ENCODE measurements at places on chromosomes 5 and 9.

DNA sequence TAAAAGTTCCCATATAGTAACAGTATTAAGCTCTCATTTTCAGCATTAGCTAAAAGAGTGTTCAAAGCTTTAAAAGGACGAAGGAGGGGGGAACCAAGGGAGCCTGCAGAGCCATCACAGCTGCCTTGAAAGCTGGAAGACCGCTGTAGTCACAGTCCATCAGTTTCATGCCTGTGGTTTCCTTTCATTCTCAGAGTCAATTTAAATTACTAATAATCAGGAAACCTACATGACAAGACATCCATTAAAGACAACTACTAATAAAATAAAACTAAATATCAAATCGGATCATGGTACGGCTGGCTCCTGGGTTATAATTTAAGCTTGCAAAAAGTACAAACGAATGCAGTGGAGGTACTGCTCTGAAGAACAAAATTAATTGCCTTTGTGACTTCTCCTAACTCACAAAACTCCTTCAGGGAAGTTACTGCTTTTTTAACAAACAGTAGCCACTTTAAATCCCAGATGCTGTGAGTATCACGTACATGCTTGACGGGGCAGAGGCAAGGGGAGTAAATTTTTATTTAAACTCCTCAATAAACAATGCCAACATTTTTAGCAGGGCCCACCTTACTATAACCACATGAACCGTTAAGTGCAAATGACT lies 213.5 kb downstream of the DENND1A start:
- no peak for DNase-seq

- no peak for DNase-seq
These were observed 186.8 kb downstream of the PALM2AKAP2 start for GRCh38 chr9:109966643-109967368.

- DNase-seq, result no peak
These were observed 406.0 kb downstream of the HINT1 start for GRCh38 chr5:130759061-130759460.

- DNase-seq, result no peak
These were observed 9.7 kb downstream of the PCDH1 start for GRCh38 chr5:141868541-141868940.

DNA sequence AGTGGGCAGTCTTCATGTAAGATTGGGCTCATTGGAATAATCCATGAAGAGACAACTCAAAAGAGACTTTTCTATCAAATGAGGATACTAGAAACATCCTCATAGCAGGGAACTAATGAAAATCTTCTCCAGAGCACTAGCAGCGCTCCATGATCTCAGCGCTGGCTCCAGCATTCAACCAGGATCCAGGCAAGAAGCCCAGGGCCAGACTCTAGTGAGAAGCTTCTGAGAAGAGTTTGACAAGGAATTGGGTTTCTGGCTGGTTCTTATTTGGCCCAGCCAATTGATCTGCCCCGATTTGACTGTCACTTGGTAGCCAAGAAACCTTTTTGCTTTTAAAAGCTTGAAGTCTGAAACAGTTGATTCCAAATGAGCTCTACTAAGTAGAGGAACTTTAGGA lies 60.1 kb downstream of the AOPEP start:
- DNase-seq, result no peak

DNA sequence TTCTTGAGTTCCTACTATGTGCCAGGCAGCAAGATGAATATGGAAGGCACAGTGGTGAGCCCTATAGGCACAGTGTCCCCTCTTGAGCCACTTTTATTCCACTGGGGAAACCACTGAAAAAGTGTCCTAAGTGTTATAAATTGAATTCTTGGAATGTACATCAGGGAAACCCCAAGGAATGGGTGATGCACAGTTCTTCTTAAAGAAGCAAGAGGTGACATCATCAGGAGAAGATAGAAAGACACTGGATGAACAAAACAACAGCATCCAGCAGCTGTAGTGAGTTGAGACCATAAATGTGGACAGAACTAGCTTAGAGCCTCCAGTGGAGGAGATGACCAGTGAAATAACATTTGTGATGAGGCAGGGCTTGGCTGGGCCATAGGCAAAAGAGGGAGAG lies 199.2 kb upstream of the ANKRD55 start:
- DNase-seq, result no peak

DNA sequence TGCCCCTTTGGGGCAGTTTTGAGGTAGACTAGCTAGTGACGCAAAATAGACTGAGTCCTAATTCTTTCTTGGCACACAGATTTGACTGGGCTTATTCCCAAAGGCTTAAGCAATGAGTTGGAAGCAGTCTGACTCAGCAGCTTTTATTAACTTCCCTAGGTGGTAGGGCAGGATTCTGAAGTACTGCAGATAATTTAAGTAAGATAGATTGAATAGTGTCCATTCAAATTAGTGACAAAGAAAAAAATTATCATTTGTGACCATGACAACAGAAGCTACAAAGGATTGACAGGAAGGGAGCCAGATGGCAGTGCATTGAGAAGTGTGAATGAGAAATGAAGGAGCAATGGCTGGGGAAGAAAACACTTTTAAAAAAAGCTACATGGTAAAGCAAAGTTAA lies 649.4 kb downstream of the CDH9 start:
- no peak for DNase-seq

DNA sequence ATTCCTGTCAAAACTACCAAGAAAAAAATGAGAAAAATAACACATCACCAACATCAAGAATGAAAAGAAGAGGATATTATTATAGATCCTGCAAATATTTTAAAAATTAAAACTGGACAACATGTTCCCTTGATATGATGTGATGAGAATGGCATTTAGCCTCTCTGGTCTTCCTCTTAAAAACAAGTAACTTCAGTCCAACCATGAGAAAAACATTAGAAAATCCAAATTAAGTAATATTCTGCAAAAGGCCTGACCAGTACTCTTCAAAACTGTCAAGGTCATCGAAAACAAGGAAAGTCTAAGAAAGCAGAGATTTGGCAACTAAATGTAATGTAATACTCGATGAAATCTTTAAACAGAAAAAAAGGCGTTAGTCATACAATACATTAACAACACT lies 167.1 kb upstream of the SNX2 start:
- no peak for DNase-seq

Measured in activated CD4-positive, alpha-beta T cell treated with anti-CD3 and anti-CD28 coated beads for 24 hours (primary cell).